ENCODE measurements at places on chromosomes 7 and 10. TPM values are rescaled to one million over a fixed set of nuclear protein-coding genes. Genes with fewer than 3 reads are reported as not detected.

HILPDA gene
- total RNA-seq, result 10.0 TPM

TPST1 gene
- total RNA-seq, result 48.2 TPM

SYNPO2L gene
- 22.8 TPM for total RNA-seq

GRCh38 chr7:154909241-154910105, 93.5 kb downstream of the PAXIP1 start:
- DNase-seq, result no peak

DNA sequence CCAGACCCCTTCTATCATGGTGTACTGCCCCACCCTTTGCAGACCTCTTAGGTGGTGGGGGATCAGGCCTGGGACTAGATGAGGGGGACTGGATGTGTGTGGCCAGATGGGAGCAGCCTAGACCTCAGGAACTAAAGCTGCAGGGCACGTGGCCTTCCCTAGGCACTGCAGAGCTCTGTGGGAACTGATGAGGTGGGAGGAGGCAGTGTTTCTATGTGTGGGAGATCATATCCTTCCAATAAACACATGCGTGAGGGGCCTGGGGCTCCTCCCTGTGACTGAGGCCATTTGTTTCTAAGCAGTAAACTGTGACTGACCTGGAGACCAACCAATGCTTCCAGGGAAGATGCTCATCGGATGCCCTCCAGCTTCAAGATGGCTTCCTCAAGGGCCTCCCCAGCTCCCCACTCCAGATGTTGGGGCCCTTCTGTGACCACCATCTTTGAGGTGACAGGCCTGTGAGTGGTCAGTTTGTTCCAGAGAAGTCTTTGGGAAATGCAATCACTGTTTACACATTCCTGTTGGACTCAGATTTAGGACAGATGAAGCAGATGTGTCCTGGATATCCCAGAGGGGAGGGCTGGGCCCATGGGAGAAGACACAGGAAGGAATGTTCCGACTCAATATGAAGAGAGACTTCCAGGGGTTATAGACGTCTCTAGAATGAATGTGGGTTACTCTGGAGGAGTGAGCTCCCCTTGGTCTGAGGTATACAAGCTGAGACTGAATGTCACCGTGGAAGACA, 23.6 kb upstream of the ZCCHC24 start:
- DNase-seq, result no peak

- DNase-seq, result no peak
Measured at GRCh38 chr7:149642589-149642988, 130.8 kb downstream of the ZNF467 start.

DNA sequence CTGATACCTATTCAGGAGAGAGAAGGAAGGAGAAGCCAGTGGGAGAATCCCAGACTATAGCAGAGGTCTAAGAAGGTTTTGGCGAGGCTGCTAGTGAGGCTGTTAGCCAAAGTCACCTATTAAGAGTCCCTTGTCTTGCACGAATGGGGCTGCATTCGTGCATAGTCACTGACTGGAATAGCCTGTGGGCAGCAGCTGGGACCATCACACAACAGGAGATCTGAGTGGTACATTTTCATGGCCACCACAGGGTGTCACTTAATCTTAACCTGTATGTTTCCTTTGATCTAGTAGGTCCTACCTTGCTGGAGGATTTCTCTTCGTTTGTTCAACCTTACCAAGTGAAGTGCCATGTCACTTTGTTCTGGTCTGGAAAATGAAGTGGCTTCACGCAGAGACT, 319.9 kb downstream of the BMPER start:
- DNase-seq, result no peak

- DNase-seq, result no peak
Measured at GRCh38 chr7:11726001-11726793, 105.8 kb downstream of the THSD7A start.

DNA sequence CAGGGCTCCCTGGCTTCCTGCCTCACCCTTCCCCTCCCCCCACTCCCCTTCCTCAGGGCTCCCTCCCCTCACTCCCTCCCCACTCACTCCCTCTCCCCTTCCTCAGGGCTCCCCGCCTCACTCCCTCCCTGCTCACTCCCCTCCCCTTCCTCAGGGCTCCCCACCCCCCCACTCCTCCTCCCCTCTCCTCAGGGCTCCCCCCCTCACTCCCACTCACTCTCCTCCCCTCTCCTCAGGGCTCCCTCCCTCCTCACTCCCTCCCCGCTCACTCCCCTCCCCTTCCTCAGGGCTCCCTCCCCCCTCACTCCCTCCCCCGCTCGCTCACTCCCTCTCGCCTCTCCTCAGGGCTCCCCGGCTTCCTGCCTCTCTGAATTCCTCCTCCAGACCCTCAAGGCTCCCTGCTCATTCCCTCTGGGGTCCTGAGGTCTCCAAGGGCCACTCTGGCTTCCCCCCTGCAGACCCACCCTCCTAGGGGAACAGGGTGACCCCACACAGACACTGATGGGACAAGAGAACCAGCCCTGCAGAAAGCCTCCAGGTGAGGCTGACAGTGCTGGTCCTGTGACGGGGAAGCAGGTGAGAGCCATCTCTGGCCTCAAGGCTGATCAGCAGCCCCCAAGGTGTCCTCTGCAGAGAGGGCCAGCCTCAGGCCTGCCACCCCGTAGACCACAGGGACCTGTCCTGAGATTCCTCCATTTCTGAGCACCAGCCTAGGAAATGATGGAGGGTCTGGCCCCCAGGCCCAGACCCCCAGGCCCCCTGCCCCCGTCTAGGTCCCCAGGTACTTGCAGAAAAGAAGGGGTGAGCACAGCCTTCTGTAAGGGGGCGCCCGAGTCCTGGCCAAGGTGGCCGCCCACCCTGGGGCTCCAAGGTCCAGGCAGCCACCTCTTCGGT, 47.2 kb downstream of the PWWP2B start:
- DNase-seq, result no peak

DNA sequence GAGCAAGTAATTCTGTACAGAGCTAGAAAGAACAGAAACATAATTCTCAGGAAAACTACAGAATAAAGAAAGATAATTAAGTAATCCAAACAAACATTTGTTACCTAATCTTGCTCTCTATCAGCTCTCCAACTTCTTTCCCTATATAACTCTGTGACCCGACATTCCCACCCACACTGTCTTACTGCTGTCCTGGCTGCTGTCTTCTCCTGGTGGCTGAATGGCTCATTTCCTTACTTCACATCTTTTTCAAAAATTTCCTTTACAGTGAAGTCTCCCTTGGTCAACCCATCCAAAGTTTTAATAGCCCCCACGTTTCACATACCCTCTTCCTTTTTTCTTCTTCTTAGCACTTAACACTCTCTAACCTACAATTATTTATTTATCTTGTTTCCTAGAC, 64.0 kb downstream of the HYCC1 start:
- DNase-seq, result no peak
